Activated CD4-positive, alpha-beta T cell treated with anti-CD3 and anti-CD28 coated beads for 1 hour (primary cell): ENCODE measurements at places on chromosomes 2 and 18.

DNA sequence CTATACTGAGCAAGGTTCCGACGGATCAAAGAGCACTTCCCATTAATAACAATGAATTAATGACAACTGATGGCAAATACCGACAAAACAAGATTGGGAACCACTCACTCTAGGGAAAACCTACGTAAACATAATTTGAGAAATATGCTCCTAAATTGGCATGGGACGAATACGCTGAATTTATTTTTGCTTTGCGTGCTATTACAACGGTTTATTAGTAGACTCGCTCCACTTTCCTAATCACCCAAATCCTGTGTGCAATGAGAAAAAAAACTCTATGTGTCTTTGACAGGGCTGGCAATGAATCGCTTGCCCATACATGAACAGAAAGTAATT is 536 bp upstream of the SLC25A12 start:
- DNase-seq, result no peak

DNA sequence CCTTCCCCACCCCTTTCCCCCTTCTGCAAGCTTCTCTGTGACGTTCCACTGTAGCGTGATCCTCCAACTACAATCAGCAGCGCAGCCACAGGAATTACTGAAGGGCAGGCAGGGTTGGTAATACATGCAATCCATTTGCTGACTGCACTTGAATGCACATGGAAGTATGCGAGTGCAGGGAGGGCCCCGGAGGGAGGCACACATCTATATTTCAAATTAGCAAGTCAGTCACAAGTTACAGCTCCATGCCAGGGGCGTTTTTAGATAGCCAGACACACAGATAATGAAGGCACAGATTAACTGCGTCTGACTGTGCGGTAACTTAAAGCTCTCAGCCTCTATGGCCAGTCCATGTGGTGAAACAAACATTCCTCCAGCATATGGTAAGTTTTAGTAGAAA is 209.2 kb upstream of the GATA6 start:
- DNase-seq, result no peak

GRCh38 chr18:59514203-59514602 is 155.1 kb upstream of the LMAN1 start:
- no peak for DNase-seq

- no peak for DNase-seq
Observed at GRCh38 chr18:34947711-34948125, 93.5 kb upstream of the MAPRE2 start.

GRCh38 chr2:23200068-23200786 is 184.8 kb upstream of the KLHL29 start:
- DNase-seq, result no peak

DNA sequence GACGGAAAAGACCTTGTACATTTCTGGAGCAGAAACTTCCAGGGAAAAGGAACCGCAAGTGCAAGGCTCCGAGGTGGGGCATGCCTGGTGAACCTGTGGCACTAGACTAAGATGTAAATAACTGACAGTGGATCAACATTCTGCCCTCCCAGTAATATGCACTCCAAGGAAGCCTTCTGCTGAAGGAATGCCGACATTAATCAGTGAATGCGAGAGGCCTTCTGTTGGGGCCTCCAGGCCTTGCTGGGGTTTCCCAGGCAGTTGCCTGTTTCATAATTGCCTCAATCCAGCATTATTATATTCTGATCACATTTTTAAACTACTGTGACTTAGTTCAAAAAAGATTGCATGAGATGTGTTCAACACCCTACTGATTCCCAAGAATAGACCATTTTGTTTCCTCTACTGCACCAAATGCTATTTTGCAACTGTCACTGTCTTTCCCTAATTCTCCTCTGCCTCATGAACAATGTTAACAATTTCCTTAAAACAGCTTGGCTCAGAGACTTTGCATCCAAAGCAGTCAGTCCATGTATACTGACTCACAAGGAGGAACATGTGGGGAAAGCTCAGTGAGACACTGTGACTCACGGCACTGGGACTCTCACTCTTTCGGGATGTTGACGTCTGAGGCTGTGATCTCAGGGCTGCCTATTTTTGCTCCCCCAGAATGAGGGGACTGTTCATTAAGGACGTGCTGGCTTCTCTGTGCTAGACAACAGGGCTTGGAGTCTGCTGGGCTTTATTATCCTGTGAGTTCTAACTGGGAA is 10.5 kb upstream of the DSG2 start:
- DNase-seq, result no peak

DNA sequence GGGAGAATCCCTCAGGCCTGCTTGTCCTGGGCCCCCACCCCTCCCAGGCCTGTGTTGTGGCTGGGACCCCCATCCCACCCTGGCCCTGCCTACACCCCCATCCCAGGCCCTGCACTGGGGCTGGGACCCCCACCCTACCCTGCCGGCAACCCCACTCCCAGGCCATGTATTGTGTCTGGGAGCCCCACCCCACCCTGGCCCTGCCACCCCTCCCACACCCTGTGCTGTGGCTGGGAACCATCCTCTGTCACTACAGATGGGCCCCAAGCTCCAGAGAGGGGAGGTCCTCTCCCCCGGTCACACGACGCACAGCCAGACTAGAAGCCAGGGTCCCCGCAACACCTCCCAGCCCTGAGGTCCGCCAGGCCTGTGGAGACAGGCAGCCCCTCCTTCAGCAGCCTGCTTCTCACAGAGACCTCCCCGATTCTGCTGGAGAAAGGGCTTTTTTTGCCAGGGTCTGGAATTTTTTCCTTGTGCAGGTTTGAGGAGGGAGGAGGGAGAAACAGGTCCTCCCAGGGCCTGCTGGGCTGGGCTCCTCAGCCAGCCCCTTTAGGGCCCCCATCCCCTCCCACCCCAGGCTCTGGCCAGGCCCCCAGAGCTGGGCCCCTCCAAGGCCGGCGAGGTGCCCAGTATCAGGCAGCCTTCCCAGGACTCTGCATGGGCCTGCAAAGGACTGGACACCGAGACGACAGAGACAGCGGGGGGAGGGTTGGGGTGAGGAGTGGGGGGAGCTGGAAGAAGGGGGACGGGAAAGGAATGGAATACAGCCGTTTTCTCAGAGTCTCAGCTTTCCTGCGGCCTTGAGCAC is 28.0 kb downstream of the KIF1A start:
- no peak for DNase-seq

GRCh38 chr18:55317324-55317723 is 270.7 kb downstream of the TCF4 start:
- DNase-seq, result no peak

DNA sequence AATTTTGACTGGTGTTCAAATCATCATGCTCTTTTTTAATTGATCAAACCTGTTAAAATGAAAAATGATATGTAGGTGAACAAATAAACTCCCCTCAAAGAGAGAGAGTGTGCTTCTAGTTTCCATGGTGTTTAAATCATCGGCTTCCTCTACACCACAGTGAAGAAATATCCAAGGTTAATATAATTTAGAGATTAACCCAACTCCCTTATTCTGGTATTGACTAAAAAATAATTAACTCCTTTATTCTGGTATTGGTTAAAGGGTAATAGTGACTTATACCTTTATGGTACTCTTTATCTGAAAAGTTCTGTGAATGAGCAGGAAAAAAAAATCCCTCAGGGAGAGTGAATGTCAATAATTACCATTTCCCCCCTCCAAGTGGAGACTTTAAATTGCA is 93.1 kb downstream of the SPATS2L start:
- no peak for DNase-seq

GRCh38 chr18:69208545-69208944 is 192.1 kb upstream of the DOK6 start:
- DNase-seq, result no peak

DNA sequence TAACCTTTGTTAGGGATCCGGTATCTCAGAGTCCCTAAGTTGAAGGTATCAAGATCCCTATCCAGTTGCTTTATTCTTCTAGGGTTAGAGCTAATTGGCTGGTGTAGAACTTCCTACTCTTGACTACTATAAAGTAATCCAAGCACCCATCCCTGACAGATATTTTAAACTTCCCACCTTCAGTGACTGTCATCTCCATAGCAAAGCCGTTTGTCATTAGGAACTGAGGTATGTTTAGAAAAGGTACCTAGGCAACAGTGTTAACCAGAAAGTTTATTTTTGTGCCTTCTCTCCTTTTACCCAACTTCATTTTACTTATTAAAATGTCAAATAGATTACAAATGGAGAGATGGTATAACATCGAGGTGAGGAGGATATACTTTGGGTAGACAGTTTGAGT is 4.5 kb downstream of the FAM117B start:
- DNase-seq, result no peak

DNA sequence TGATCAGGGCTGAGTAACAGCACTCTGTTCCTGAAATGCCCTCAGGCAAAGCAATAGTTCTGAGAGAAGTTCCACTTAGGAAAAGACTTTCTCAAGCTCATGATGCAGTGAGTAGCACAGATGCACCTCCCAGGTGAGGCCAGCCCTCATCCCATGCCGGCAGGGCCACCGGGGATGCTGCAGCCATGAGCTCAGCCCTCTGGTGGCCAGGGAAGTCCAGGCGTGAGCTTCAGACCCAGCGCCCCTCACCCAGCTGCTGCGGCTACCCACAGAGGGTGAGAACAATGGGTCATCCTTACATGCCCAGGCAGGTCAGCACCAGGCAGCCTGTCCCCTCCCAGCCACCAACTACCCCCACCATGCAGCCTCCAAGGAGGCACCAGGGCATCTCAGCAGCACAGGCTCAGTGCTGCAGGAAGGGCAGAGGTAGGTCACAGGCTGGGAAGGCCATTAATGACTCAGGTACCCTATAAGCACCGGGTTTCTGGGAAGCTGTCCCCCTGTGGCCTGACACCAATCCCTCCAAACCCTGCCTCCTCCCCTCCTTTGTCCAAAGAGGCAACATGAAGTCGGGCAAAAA is 50.6 kb downstream of the TTC32 start:
- no peak for DNase-seq

DNA sequence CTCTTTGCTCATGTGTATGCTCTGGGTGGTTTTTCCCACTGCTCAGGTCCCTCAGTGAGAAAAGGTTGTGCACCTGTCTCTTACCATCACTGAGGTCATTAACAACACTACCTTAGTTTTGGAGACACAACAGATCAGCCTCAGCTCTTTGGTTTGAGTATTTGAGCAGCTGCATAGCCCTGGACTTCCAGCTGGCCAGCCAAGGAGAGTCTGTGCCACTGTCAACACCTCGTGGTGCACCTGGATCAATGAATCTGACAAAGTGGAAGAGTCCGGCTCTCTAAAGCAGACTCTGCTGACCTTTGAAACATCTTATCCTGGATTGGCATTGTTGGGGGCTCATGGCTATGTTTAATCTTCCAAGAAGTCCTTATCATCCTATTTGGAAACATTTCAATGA is 30.0 kb downstream of the SERPINB8 start:
- no peak for DNase-seq

DNA sequence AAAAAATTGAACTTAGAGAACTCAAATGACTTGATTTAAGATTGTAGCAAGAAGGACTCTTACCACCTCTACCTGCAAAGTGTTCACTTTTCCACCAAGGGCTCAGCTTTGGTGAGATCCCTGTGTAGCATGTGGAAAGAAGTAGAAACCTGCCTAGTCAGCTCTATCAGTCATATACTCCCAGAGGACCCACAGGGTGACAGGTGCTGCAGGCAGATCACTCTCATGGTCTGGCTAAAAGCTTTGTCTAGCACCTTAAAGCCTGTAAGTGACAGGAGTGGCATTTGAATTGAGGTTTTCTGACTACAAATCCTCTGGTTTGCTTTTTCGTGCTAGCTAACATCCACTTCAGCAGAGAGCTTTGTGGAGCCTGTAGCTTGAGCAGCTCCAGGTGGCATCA is 18.7 kb upstream of the NEMP2 start:
- DNase-seq, result no peak

- no peak for DNase-seq
Observed at GRCh38 chr2:147222506-147222905, 622.3 kb upstream of the ACVR2A start.

GRCh38 chr2:567865-568638 is 109.2 kb downstream of the TMEM18 start:
- DNase-seq, result no peak

DNA sequence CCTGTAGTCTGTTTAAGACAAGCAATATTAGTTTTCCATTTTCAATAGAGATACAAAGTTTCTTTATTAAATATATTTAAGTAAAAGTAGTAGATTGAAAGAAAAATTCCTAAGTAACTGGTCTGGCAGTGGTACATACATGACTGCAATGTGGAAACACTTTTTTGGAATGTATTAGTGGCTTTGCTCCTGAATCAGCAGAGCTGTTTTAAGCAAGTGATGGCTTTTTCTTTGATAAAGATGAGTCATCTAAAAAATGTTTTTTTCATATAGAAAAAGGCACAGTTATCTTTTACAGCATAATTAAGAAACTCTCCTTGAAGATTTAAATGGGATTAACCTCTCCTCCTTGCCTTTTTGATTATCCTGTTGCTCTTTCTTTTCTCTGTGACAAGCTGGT is 34.9 kb downstream of the KDM3A start:
- DNase-seq, result no peak

GRCh38 chr2:124708661-124709060 is 683.6 kb downstream of the CNTNAP5 start:
- DNase-seq, result no peak

- no peak for DNase-seq
Observed at GRCh38 chr2:99425022-99425421, 64.8 kb downstream of the REV1 start.

GRCh38 chr2:210477496-210477895 is 937 bp upstream of the LANCL1 start:
- DNase-seq, result no peak

GRCh38 chr2:10385933-10386773 is 62.0 kb downstream of the ODC1 start:
- DNase-seq, result no peak

DNA sequence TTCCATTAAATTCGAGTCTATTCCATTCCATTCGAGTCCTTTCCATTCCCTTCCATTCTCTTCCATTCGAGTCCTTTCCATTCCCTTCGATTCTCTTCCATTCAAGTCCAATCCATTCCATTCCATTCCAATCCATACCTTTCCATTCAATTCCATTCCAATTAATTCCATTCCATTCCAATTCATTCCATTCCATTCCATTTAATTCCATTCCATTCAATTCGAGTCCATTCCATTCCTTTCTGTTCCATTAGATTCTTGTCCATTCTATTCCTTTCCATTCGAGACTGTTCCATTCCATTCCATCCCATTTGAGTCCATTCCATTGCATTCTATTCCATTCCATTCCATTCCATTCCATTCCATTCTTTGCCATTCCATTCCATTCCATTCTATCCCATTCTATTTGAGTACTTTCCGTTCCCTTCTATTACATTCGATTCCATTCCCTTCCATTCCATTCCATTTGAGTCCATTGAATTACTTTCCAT is 1130.0 kb downstream of the RPIA start:
- DNase-seq, result no peak

GRCh38 chr2:44155666-44156446 is 12.8 kb upstream of the PPM1B start:
- DNase-seq, result no peak

GRCh38 chr2:215238485-215239098 is 73.3 kb upstream of the ATIC start:
- no peak for DNase-seq

- no peak for DNase-seq
Observed at GRCh38 chr2:120887320-120887697, 151.6 kb downstream of the GLI2 start.

- DNase-seq, result peak; percentile 46
Observed at GRCh38 chr2:239264838-239265651, 135.8 kb downstream of the HDAC4 start.
